ENCODE measurements at places on chromosomes 1 and 21. TPM values are rescaled to one million over a fixed set of nuclear protein-coding genes. Genes with fewer than 3 reads are reported as not detected.

AZIN2 gene
- 0.93 TPM for total RNA-seq

KRTAP6-3 gene
- not detected for total RNA-seq

COL9A2 gene
- 0.20 TPM for total RNA-seq

DCDC2B gene
- not detected for total RNA-seq

BSND gene
- total RNA-seq: not detected

PAFAH2 gene
- total RNA-seq: 8.2 TPM

CD48 gene
- total RNA-seq: not detected

NUP210L gene
- not detected for total RNA-seq

UBL4B gene
- total RNA-seq: not detected

CRYBG2 gene
- total RNA-seq: 1.5 TPM

KCNJ9 gene
- total RNA-seq: not detected

KCNC4 gene
- 3.0 TPM for total RNA-seq

OLIG1 gene
- not detected for total RNA-seq

PERM1 gene
- 0.15 TPM for total RNA-seq

GPR25 gene
- total RNA-seq: not detected

KCNJ6 gene
- total RNA-seq: 4.3 TPM

RCSD1 gene
- not detected for total RNA-seq

PLA2G2D gene
- total RNA-seq: not detected

C8A gene
- not detected for total RNA-seq

PLA2G2C gene
- total RNA-seq: not detected

PRRX1 gene
- total RNA-seq: not detected

ANP32E gene
- total RNA-seq: 37.9 TPM

KCND3 gene
- total RNA-seq: 0.01 TPM

ACOT11 gene
- 2.1 TPM for total RNA-seq

C1orf226 gene
- 0.93 TPM for total RNA-seq

C1QTNF12 gene
- 1.2 TPM for total RNA-seq

TACSTD2 gene
- not detected for total RNA-seq

S100A9 gene
- total RNA-seq: 0.46 TPM

ADGRL2 gene
- 11.0 TPM for total RNA-seq

HLCS gene
- 4.9 TPM for total RNA-seq

CD1B gene
- not detected for total RNA-seq

GNAT2 gene
- total RNA-seq: 0.09 TPM

SPATA21 gene
- total RNA-seq: 0.06 TPM

HCRTR1 gene
- total RNA-seq: not detected

CFHR4 gene
- total RNA-seq: not detected

CTTNBP2NL gene
- total RNA-seq: 7.1 TPM

TTC34 gene
- 0.05 TPM for total RNA-seq

PLA2G4A gene
- 9.0 TPM for total RNA-seq

FOXD3 gene
- 0.59 TPM for total RNA-seq
